ENCODE measurements at places on chromosomes 13 and 19. TPM values are rescaled to one million over a fixed set of nuclear protein-coding genes. Genes with fewer than 3 reads are reported as not detected.

DNA sequence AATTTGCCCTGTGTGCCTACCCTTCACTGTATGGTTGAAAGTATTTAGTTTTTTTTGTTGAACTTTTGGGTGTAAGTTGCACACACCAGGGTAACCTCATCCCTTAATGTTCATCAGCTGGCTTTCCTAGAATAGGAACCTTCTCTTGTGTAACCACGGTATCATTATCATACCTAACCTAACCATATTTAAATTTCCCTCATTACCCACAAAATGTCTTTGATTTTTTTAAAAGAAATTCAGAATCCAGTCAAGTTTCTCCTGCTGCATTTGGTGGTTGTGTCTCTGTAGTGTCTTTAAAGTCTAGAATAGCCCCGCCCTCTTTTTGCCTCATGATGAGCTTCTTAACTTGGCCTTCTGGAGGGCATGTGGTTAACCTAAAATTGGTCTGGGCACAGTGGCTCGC is 80.3 kb downstream of the RYR1 start:
- H3K36me3 ChIP-seq: no peaks in the 10 kb centered on the region
- DNase-seq: no peak
- no peaks in the 10 kb centered on the region for H3K27me3 ChIP-seq
- H3K4me1 ChIP-seq: no peaks in the 10 kb centered on the region
- H3K4me3 ChIP-seq: no peak overlapping the region
- H3K27ac ChIP-seq: no peak overlapping the region

PLPPR2 gene
- total RNA-seq: 51.2 TPM

GRCh38 chr19:46614114-46614722 is 10.7 kb downstream of the PTGIR start:
- no peaks in the 10 kb centered on the region for H3K36me3 ChIP-seq
- no peaks in the 10 kb centered on the region for H3K27me3 ChIP-seq
- DNase-seq: peak; percentile 81
- no peaks in the 10 kb centered on the region for H3K4me1 ChIP-seq
- no peak overlapping the region for H3K4me3 ChIP-seq

NKPD1 gene
- total RNA-seq: 1.1 TPM

KMT2B gene
- total RNA-seq: 23.4 TPM

DNA sequence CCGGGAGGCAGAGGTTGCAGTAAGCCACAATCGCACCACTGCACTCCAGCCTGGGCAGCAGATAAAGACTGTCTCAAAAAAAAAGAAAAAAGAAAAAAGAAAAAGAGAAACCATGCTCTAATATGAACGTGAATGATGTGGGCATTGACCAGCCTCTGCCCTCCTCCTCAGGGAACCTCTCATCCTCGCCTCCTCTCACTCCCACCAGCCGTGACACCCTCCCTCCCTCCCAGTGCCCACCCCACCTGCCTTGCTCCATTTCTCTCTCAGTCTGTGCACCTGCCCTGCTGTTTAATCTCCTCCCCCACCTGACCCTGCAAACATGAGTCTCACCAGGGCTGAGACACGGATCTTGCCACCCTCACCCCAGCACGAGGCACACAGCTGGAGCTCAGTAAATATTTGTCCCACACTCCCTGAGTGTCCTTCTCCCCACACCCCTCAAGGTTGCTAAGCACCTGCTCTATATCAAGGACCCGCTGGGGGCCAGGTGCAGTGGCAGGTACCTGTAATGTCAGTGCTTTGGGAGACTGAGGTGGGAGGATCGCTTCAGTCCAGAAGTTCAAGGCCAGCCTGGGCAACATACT is 7.5 kb upstream of the BCAT2 start:
- no peaks in the 10 kb centered on the region for H3K36me3 ChIP-seq
- no peaks in the 10 kb centered on the region for H3K27me3 ChIP-seq
- DNase-seq: no peak
- H3K27ac ChIP-seq: no peak overlapping the region
- H3K4me1 ChIP-seq: peaks cover 10% of the 10 kb centered on the region

VAV1 gene
- 3.2 TPM for total RNA-seq

All from PC-3 (cell line).